Stimulated activated CD4-positive, alpha-beta T cell treated with anti-CD3 and anti-CD28 coated beads, TNF-alpha, amount 100 ng/mL, for 24 hours (primary cell): ENCODE measurements at places on chromosomes 12 and 14.

DNA sequence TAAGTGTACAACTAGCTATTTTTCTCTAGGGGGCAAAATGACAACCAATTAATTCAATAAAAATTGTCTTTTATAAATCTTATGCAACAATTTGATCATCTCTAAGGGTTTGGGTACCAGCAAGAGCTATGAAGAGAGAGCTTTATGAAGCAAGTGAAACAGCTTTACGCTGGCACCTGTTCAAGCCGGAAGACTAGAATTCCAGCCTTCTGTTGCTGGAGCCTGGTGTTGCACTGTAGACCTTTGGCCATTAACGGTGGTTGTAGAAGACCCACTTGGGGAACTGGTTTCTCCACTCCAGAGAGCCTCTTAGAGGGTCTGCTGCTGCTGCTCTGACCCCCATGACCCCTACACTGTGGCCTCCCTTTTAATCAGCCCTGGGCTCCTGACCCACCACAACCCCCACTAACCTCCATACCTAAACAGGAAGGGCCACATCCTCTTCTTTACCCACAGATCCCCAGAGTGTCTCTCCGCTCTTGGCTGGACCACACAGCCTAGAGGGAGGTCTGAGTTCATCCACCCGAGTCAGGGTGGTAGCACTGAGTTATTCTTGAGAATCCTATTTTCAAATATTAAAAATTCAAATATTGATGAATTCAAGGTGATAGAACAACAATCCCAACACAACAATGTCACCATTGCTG lies 54.6 kb upstream of the STON2 start:
- DNase-seq = no peak

DNA sequence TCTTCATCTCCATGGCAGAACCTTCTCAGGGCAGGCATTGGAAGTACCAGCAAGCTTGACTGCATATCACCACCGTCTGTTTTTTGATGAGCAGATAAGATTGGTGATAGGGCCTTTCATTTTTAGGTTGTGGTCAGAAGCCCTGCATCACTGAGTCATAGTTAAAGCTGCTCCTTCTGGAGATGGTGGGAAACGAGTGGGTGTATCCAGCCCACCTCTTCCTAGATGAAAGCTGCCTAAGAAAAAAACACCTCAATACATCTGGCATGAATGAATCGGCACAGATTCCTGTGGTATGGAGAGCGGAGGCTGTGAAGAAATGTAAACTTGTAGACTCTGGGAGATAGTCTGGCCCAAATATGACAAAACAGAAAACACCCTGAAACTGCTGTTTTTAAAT lies 248.7 kb upstream of the EGLN3 start:
- DNase-seq = peak; percentile 18

DNA sequence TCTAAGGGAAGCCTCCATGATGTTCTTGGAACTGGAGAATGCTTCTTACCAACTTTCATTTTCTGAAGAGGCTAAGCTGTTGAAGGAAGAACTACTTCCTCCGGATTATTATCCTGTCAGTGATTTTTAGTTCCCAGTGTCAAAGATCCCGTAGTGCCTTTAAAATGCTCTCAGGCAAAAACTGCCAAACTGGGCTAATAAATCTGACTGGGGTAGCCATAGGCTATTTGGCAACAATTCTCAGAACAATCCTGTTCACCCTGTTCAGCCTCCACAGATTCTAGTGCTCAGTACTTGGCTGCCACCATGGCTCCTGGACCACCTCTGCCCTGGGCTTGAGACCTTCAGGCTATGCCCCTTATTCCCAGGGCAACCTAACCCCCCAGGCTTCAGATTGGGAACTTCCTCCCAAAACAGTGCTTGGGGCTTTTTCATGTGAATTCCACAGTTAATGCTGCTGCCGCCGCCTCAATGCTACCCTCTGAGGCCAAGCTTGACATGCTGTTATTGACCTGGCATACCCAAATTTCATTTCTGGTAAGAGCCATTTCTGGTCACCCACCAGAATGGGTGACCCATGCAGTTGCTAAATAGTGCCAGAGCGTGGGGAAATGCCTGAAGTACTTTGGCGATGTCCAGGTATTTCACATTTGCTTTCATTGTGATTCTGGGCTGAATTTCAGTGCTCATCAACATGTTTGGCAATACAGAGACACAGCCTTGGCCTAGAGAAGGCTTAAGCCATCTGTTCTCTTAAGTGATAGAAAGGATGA lies 110.0 kb upstream of the ARHGAP5 start:
- DNase-seq = no peak

DNA sequence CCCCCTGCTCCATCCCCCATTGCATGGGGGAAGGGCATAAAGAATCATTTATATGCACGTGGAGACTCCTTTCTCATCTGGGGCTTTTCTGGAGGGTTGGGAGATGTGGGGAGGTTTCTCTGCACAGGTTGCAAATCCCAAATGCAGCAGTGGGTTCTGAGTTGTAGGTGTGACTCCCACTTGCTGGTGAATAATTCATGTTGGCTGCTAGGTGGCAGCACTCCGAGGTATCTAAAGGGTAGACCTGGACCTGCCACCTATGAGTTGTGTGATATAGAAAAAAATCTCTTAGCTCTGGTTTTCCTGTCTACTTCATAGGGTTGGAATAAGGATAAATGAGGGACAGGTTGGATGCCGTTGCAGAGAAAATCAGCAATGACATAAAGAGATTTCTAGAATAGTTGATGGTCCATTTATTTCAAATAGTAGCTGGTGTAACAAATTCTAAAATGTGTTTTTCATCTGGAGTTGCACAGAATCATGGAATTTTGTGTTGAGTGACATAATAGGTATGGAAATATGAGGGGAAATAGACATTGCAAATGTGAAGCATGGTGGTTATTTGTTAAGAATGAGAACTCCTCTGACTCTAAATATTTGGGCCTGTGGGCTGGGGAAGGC lies 4.6 kb downstream of the MARCHF9 start:
- DNase-seq = no peak

- DNase-seq = no peak
Measured at GRCh38 chr12:122184517-122184916, 1.6 kb downstream of the LRRC43 start.

GRCh38 chr12:1800401-1801302 lies 19.7 kb upstream of the LRTM2 start:
- DNase-seq = no peak

GRCh38 chr14:69612783-69613130 lies 1.4 kb downstream of the SUSD6 start:
- DNase-seq = no peak

DNA sequence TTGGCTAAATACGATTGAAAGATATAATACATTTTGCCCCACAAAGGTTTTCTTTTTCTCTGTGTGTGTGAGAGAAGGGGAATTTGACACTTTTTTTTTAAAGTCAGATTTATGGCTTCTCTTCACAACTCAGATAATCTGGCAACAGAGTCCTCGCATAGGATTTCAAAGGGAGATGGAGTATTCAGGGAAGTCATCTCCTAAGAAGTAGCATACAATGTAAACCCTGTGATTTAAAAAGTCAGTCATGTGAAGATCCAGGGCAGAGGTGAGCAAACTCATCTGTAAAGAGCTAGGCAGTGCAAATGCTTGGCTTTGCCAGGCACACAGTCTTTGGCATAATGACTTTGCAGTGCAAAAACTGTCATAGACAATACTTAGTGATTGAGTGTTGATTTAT lies 1526.3 kb downstream of the AACS start:
- no peak for DNase-seq

GRCh38 chr12:20369305-20370013 lies 1.1 kb downstream of the PDE3A start:
- DNase-seq = no peak

DNA sequence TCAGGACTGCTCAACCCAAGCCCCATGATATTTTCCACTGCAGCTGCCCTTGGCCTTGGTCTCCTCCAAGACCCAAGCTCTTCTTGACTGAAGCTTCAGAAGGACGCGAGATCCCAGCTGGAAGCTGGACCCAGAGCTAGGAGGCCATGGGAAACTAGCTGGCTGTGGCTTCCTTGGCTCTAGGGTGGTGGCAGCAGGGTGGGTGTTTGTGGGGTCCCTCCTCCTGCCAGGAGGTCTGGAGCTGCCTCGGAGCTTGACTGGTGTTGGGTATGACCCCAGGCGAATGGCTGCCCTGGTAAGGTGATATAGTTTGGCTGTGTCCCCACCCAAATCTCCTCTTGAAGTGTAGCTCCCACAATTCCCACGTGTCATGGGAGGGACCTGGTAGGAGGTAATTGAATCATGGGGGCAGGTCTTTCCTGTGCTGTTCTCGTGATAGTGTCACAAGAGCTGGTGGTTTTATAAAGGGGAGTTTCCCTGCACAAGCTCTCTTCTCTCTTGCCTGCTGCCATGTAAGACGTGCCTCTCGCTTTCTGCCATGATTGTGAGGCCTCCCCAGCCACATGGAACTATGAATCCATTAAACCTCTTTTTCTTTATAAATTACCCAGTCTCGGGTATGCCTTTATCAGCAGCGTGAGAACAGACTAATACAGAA lies 51.4 kb downstream of the TRPV4 start:
- no peak for DNase-seq

DNA sequence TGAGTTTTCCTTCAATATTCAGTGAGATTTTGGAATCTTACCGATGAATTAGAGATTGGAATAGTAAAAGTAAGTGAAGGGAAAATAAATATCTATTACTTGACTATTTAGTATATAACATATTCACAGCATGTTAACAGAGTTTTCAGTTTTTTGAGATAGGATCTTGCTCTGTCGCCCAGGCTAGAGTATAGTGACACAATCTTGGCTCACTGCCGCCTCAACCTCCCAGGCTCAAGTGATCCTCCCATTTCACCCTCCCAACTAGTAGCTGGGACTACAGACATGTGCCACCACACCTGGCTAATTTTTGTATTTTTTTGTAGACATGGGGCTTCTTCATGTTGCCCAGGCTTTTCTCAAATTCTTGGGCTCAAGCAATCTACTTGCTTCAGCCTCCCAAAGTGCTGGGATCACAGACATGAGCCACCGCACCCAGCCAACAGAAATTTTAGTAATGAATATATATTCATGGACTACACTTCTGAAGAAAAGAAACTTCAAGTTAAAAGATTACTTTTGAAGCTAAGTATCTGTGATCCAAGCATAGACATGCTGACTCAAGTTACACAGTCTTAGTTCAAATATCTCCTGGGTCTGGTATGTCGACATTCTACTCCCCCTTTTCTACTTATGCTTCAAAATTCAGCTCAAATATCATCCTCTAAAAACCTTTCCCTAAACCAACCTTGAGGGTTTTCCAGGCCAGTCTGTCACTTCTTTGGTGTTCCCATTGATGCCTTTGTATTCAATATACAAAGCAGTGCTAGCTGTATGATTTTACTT lies 13.8 kb downstream of the UBE2N start:
- DNase-seq = no peak

DNA sequence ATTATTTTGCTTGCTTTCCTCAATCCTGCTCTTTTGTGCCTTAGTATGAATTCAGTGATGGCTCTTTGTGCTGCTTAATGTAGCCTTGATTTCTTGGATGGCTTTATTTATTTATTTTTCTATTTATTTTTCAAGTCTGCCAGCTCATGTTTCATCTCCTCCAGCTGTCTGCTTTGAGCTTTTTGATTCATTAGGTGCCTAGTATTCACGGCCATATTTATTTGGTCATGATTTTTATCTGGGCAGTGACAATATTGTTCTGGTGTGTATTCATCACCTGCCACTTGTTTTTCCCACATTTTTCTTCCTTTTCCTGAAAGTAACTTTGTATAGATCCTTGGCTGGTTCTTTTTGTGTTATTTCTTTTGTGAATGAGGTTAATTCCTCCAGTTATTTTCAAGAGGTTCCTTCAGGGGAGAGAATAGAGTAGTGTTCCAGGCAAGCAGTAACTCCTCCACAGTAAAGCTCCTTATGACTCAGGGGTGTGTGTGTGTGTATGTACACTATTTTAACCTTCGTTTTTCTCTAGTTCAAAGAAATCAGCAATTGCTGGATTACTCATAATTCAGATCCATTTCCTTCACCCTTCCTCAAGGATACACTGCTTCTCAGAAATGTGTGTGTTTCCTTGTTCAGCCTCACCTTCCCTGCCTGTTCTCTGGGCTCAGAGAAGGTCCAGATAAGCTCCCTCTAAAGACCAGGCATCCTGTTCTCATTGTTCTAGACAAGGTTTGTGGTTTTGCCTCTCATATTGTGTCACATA lies 51.6 kb upstream of the PMCH start:
- DNase-seq = no peak

- no peak for DNase-seq
Measured at GRCh38 chr12:109719123-109720022, 5.7 kb downstream of the FAM222A start.

DNA sequence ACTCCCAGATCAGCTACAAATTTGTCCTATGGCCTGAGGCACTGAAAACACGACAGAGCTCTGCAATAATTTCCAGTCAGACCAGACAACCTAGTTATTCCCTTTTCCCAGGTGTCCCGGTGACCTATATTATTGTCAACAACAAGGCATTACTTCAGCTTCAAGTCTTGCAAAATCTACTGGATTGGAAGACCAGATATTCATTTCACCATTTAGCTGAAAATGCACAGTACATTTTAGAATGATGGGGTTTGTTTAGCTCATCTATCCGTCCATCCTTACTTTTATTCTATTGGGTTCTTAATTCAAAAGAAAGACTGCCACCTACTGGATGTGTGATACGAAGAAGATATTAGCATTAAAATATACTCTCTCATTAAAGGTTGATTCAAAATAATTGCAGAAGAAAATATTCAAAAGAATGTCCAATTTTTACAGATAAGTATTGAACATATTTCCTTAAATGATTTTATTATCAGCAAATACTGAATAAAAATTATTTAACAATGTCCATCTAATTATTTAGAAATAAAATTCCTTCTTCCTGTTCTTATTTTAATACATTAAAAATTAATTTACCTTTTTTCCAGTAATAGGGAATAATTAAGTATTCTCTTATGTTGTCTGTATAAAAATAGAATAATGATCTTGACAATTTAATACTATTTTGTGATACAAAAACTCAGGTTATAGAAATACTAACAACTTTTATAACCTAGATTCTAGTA lies 244.9 kb upstream of the LRIG3 start:
- no peak for DNase-seq

DNA sequence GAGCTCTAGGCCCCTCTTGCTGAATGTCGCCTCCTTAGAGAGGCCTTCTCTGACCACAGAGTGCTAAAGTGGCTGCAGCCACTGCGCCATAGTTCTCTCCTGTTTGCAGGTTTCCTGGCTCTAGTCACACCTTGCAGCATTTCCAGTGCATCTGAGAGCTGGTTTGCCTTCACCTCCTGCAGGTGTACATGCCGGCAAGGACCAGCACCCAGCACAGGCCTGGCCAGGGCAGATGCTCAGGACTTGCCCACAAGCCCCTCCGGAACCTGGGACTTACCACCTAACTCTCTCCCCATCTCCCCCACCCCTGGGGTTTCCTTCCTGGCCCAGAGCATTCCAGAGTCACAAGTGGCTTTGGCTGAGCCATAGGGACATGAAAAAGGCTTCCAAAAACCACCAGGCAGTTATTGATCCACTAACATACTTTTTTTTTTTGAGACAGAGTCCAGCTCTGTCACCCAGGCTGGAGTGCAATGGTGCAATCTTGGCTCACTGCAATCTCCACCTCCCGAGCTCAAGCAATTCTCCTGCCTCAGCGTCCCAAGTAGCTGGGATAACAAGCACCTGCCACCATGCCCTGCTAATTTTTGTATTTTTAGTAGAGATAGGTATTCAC lies 9.1 kb downstream of the ITPK1 start:
- DNase-seq = no peak
